ENCODE measurements at places on chromosomes 11 and 22.

DNA sequence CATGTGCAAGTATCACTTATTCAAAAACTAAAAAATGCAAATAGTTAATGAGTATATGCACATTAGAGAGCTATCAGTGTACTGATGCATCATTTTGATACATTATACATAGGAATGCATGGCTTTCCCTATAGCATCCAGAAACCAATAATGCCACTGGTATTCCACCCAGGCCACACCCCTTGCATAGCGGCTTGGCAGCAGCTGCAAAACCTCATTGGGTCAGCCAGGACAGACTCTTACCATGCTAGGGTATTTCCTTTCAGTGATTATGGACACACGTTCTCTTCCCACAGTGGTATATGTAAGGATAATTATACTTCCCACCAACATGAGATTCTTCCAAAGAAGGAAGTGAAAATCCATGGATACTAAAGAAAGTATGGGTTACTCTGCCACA, 145.9 kb upstream of the PITPNB start:
- no peak for DNase-seq

- DNase-seq, result no peak
These were observed 39.5 kb upstream of the CUL5 start for GRCh38 chr11:107969219-107969618.

GRCh38 chr11:113410414-113411135, 23.0 kb downstream of the ANKK1 start:
- DNase-seq, result no peak

DNA sequence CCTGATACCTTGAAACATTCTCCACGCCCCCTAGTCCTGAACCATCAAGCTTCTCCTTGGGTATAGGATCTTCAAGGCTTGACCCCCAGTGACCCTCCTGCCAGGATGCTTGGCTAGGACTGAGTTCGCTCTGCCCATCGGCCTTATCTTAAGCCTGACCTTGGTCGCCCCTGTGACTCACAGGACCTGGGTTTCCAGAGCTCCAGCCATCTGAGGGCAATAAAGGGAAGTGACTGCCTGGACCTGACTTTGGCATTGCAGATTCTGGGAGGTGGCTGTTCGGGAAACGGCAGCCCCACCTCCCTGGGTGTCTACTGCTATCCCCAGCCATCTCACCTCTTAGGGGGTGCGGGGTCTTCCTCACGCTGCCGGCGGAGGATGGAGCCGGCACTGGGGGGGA, 15.4 kb downstream of the CARD10 start:
- no peak for DNase-seq

- no peak for DNase-seq
These were observed 629.5 kb upstream of the ANO3 start for GRCh38 chr11:25702417-25702816.

DNA sequence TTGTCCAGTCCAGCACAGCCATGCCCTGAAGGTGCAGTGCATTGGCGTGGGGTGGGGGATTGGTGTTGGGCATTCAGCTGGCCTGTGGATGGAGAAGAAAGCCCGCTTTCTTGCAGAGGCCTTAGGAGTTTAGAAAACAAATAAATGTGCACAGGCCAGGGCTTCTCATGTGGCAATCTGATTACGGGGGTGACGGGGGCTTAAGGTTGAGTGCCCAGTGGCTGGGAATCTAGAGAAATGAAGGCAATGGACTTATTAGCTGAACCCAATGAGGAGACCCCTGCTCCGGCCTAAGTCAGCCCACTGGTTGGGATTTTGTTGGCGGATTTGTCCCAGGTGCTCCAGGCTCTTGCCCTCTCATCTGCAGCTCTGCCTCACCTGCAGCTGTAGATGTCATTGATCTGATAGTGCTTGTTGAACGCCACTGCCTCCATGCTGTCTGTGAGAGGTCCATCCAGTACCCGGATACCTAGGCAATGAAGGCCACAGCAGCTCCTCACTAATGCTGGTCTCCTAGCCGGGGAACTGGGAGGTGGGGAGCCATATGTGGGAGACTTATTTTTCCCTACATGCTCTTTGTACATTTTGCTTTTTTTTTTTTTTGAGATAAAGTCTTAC, 6.2 kb downstream of the PCSK7 start:
- no peak for DNase-seq

- DNase-seq, result no peak
These were observed 104.3 kb downstream of the RPL27A start for GRCh38 chr11:8786933-8787332.

DNA sequence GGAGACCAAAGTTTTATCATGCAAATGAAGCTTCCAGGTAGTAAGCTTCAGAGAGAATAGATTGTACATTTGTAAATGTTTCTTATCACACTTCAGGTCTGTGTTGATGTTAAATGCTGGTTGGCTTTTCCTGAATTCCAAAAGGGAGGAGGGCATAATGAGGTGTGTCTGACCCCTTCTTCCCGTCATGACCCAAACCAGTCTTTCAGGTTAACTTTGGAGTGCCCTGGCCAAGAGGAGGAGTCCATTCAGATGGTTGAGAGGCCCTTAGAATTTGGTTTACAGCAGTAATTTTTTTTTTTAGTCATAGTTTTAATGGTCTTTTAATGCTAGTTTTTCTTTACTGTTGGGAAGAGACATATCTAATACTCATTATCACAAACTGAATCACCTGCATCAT, 2.5 kb downstream of the OR6X1 start:
- no peak for DNase-seq

- DNase-seq, result no peak
These were observed 62.5 kb upstream of the PPARA start for GRCh38 chr22:46087816-46088277.

DNA sequence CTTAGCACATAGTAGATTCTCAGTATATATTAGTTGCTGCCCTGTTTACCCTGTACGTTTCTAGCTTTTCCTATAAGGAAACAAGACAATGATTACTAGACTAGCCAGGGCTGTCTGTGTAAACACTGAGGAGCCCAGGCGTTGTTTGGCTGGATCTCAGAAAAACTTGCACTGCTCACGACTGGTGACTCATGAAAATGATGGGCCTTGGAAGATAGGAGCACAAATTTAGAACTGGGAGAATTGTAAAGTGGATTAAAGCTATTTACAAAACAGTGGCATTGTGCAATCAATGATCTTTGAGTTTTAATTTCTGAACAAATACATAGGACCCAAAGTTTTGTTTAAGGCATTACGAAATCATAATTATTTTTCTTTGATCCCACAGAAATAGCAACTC, 276.9 kb downstream of the FAM76B start:
- peak; percentile 6 for DNase-seq

- DNase-seq, result no peak
These were observed 8.4 kb upstream of the ST14 start for GRCh38 chr11:130151196-130151595.

DNA sequence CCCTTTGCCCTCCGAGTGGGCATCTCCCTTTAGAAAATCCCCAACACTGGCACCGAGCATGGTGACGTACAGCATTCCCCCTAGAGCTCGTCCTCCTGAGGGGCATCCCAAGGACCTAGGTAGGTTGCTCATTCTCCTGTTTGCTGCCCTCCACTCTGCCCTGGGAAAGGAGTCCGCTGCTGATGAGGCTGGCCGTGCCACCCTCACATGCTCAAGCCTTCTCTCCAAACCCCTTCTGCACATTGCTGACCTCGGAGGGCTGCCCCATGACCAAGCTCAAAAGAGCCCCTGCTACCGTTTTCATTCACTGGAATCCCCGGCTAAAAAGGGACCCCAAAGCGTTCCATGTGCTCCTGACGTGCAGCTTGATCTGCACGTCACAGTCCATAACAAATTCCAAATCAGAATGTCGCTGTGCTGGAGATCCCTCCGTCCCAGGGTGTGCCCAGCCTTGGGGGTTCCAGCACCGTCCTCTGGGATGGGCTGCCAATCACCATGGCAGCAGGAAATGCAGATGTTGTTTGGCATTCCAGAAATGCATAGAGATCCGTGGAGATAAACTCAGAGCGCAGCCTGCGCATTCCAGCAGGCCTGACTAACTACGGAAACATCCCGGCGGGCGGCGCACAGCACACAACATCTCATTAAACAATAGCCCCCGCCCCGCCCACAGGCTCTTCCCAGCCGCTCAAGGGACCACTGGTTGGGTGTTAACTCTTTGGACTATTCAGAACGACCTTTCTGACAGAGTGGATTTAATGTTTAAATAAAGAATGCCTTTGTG, 26.3 kb upstream of the GNB1L start:
- DNase-seq, result peak; percentile 64

DNA sequence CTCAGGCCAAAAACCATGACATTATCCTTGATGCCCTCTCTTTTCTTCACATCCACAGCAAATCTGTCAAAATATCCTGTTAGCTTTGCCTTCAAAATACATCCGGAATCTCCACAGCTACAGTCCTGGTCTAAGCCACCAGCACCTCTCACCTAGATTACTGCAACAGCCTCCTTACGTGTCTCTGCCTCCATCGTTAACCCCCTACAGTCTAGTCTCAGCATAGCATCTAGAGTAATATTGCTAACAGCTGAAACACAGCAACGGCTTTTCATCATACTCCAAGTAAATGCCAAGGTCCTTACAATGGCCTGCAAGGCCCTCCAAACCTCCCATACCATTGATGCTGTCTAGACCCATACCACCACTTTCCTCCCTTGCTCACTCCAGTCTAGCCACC, 4.4 kb downstream of the TSG101 start:
- DNase-seq, result no peak

DNA sequence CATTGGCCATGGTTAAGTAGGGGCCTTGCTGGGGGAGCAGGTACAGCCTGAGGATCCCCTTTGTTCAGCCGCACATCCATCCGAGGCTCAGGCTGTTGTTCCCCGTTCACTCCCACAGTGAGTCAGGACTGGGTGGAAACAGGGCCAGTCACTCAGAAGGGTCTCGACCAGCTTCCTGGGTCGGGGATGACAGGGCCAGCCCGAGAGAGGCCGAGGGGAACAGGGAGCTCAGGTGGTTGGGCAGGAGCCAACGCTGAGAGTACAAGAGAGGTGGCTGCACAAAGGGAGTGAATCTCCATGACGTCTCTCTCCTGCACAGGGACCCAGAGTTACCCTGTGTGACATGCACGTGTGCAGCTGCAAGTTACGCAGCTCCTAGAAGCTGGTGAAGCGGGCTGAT, 97.2 kb upstream of the SHANK2 start:
- no peak for DNase-seq

- DNase-seq, result no peak
These were observed 135.3 kb upstream of the ZBED5 start for GRCh38 chr11:10993186-10993585.

- no peak for DNase-seq
These were observed 29.7 kb upstream of the PRODH start for GRCh38 chr22:18965526-18966421.

DNA sequence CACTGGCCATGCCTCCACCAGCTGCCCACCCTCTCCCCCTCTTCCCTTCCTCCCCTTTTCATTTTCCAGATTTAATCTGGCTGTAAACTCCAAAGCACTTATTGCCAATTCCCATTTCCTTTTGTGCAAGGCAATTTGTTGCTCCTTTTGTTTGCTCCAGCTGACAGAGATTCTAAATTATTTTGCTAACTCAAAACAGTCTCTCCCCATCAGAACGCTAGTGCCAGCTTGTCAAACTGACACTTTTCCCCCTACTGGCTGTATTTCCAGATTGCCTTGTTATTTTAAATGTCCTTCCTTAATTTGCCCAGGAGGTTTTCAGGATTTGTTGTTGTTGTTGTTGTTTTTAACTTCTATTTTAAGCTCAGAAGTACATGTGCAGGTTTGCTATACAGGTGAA, 57.0 kb upstream of the PAK1 start:
- DNase-seq, result no peak

DNA sequence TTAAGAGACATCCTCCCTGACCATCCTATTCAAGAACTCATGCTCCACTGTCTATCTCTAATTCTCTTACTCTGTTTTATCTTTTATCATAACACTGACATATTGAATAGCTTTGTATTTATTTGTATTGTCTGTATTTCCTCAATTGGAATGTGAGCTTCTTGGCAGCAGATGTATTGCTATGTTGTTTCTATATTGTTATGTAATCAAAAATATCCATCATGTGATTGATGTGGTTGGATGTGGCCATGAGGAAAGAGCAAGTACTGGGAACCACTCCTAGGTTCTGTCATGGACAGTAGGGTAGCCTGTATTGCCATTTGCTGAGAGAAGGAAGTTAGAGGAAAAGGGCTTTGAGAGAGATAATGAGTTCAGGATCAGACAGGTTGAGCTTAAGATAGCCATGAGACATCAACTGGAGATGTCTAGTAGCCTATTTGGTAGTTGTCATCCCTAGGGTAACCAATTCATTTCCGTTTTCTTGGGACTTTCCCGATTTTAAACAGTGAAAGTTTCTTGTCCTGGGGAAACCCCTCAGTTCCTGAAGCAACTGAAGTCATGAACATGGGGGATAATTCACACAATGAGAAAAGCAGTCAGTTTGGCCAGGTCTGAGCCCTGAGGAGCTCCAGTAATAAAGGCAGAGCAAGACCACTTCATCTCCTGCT, 404.5 kb downstream of the INSC start:
- DNase-seq, result no peak

- no peak for DNase-seq
These were observed 73.2 kb downstream of the TRPC6 start for GRCh38 chr11:101510591-101510990.

GRCh38 chr11:57624864-57625263, 24.8 kb downstream of the YPEL4 start:
- DNase-seq, result no peak

GRCh38 chr11:11963842-11964773, 44.3 kb downstream of the DKK3 start:
- DNase-seq, result no peak

- no peak for DNase-seq
These were observed 172.8 kb downstream of the RRAS2 start for GRCh38 chr11:14186046-14186775.

GRCh38 chr11:73760135-73760678, 667 bp downstream of the RAB6A start:
- no peak for DNase-seq

- DNase-seq, result no peak
These were observed 50.1 kb upstream of the FLI1 start for GRCh38 chr11:128643661-128644317.

- DNase-seq, result no peak
These were observed 6.2 kb downstream of the KDM4F start for GRCh38 chr11:95055283-95055897.

DNA sequence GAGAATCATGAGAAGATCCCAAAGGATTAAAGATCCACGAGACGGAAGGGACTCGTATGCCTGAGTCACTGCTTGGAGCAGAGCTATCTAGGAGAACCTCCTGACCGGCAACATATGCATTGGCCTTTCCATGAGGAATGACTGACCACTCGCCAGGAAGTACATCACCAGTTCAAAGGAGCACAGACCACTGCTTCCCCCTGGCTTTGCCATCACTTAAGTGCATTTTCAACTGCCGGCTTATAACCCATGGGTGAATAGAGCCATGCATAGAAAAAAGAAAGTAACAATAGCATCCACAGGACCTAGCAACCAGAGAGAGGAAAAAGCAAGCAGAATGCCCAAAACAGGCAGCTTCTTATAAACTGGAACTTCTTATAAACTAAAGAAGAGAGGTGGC, 98.3 kb upstream of the ZC3H12C start:
- DNase-seq, result no peak
